Bronchial smooth muscle cell (primary cell): ENCODE measurements at places on chromosomes 5 and 9. TPM values are rescaled to one million over a fixed set of nuclear protein-coding genes. Genes with fewer than 3 reads are reported as not detected.

Gene GALNT12
- 31.5 and 37.4 TPM in 2 replicates for total RNA-seq

Gene CDC20B
- total RNA-seq: 0.09 TPM in 1 of 2 replicates, not detected in the other

Gene CCDC112
- 1.8 and 6.0 TPM in 2 replicates for total RNA-seq

Gene BTNL3
- total RNA-seq: not detected in 2 replicates

Gene PCDHB16
- 0.16 and 2.1 TPM in 2 replicates for total RNA-seq

Gene CTXN3
- not detected in 2 replicates for total RNA-seq

Gene REEP5
- 46.5 and 65.1 TPM in 2 replicates for total RNA-seq

Gene RUFY1
- total RNA-seq: 56.7 and 63.9 TPM in 2 replicates

Gene LCN1
- not detected in 2 replicates for total RNA-seq

Gene HINT1
- 173 and 210 TPM in 2 replicates for total RNA-seq

Gene OR2S2
- total RNA-seq: not detected in 2 replicates

Gene ACOT12
- 0.17 and 0.47 TPM in 2 replicates for total RNA-seq

Gene MZB1
- total RNA-seq: not detected in 2 replicates

Gene TMEM38B
- total RNA-seq: 11.0 and 12.5 TPM in 2 replicates

Gene LRRC19
- total RNA-seq: not detected in 2 replicates

Gene SPAG8
- 1.5 and 1.6 TPM in 2 replicates for total RNA-seq

Gene ABLIM3
- total RNA-seq: 23.6 and 24.9 TPM in 2 replicates

Gene SELENOP
- total RNA-seq: 87.6 and 223 TPM in 2 replicates

Gene DOLPP1
- total RNA-seq: 5.4 and 6.2 TPM in 2 replicates

Gene ANKRD18B
- total RNA-seq: 2.3 and 4.3 TPM in 2 replicates

Gene TERT
- not detected in 2 replicates for total RNA-seq

Gene NMUR2
- total RNA-seq: not detected in 2 replicates

Gene PCDHB7
- total RNA-seq: 0.32 and 0.60 TPM in 2 replicates

Gene THG1L
- total RNA-seq: 43.0 and 56.4 TPM in 2 replicates

Gene OBP2B
- total RNA-seq: not detected in 2 replicates

Gene TCF7
- 2.8 and 3.9 TPM in 2 replicates for total RNA-seq

Gene NR4A3
- total RNA-seq: 0.32 and 0.43 TPM in 2 replicates

Gene NTRK2
- total RNA-seq: under 0.01 and 0.26 TPM in 2 replicates

Gene PHF24
- total RNA-seq: 0.09 and 0.16 TPM in 2 replicates

Gene JAK2
- 8.6 and 11.3 TPM in 2 replicates for total RNA-seq

Gene SPATA31C1
- not detected in 2 replicates for total RNA-seq

Gene TLX3
- total RNA-seq: not detected in 2 replicates

Gene SLC45A2
- total RNA-seq: under 0.01 TPM in 1 of 2 replicates, not detected in the other

Gene SV2C
- total RNA-seq: not detected in 2 replicates

Gene PRR7
- total RNA-seq: 1.4 and 1.6 TPM in 2 replicates

Gene MOB3B
- total RNA-seq: 0.09 and 0.16 TPM in 2 replicates

Gene OR13C9
- total RNA-seq: not detected in 2 replicates

Gene PKN3
- 0.34 and 0.79 TPM in 2 replicates for total RNA-seq

Gene PSMB7
- 329 and 345 TPM in 2 replicates for total RNA-seq

Gene SHOC1
- total RNA-seq: under 0.01 TPM in 1 of 2 replicates, not detected in the other

Gene ARL10
- 7.6 and 11.3 TPM in 2 replicates for total RNA-seq

Gene PCDHGA9
- 2.9 and 3.8 TPM in 2 replicates for total RNA-seq

Gene IRX1
- total RNA-seq: 0.09 TPM in 1 of 2 replicates, not detected in the other
